Activated T-cell treated with anti-CD3 and anti-CD28 coated beads, Interleukin-2, amount 50 U/mL, for 72 hours (primary cell): ENCODE measurements at places on chromosomes 7 and 10. TPM values are rescaled to one million over a fixed set of nuclear protein-coding genes. Genes with fewer than 3 reads are reported as not detected.

Gene PHKG1
- 1.3 TPM for total RNA-seq

Gene ADARB2
- total RNA-seq: 2.0 TPM

Gene CALML3
- not detected for total RNA-seq

Gene SLC26A3
- total RNA-seq: not detected

Gene AGAP6
- 18.4 TPM for total RNA-seq

Gene HNRNPH3
- 150 TPM for total RNA-seq

Gene TMEM60
- 10.9 TPM for total RNA-seq

Gene CFAP43
- 0.21 TPM for total RNA-seq

Gene UFSP1
- 0.83 TPM for total RNA-seq

Gene UROS
- 35.4 TPM for total RNA-seq

Gene SYNPO2L
- not detected for total RNA-seq

Gene COL17A1
- not detected for total RNA-seq

Gene GSTO2
- 9.5 TPM for total RNA-seq

Gene RPEL1
- 0.12 TPM for total RNA-seq

Gene EVX1
- total RNA-seq: not detected

Gene TACC2
- 0.19 TPM for total RNA-seq

Gene OPN1SW
- total RNA-seq: not detected

Gene PLCE1
- 0.12 TPM for total RNA-seq
